ENCODE measurements at places on chromosomes 6 and 20.

DNA sequence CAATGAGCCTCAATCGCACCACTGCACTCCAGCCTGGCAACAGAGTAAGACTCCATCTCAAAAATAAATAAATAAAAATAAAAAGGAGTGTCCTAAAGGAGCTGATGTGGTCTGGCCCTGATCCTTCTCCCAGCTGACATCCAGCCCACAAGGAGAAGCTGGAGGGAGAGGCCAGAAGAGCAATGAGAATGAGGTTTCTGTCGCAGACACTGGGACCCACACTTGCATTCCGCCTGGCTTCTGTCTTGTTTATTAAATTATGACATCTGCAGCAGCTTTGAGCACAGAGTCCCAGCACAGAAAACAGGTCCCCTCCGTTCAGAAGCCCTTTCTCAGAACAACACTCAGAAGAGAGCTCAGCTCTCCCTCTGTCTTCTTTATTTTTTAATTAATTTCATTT, 10.3 kb upstream of the E2F1 start:
- no peak for DNase-seq

DNA sequence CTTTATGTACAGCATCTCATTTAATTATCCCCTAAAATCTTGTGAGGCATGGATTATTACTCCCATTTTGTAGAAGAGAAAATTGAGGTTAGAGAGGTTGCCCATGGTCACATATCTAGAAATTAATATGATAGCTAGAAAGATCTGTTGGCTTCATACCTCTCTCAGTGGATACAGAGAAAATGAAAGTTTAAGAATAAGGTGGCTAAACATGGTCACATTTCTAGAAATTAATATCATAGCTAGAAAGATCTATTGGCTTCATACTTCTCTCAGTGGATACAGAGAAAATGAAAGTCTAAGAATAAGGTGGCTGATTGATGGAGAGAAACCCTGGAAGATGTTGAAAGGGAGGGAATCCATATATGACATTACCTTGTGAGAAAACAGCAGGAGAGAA, 260.7 kb upstream of the MAN1A1 start:
- DNase-seq, result no peak

DNA sequence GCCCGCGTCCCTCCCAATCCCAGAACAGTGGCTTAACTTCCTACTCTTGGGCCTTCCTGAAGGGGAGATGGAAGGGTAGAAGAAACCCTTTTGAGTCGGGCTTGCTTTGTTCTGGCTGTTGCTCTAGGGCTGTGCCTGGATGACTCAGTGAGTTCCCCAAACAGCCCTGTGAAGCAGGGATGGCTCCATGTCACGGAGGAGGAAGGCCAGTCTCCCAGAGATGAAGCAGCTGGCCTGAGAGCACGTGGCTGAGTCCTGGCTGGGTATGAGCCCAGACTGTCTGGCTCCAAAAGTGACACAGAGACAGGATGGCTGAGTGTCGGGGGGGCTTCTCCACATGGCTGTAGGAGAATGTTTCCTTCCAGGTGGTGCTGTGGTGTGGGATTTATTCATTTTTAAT, 4.6 kb downstream of the SYTL3 start:
- no peak for DNase-seq

GRCh38 chr6:151475653-151476523, 17.9 kb upstream of the CCDC170 start:
- peak; percentile 60 for DNase-seq

GRCh38 chr6:167462514-167463312, 137.8 kb downstream of the TTLL2 start:
- DNase-seq, result no peak

DNA sequence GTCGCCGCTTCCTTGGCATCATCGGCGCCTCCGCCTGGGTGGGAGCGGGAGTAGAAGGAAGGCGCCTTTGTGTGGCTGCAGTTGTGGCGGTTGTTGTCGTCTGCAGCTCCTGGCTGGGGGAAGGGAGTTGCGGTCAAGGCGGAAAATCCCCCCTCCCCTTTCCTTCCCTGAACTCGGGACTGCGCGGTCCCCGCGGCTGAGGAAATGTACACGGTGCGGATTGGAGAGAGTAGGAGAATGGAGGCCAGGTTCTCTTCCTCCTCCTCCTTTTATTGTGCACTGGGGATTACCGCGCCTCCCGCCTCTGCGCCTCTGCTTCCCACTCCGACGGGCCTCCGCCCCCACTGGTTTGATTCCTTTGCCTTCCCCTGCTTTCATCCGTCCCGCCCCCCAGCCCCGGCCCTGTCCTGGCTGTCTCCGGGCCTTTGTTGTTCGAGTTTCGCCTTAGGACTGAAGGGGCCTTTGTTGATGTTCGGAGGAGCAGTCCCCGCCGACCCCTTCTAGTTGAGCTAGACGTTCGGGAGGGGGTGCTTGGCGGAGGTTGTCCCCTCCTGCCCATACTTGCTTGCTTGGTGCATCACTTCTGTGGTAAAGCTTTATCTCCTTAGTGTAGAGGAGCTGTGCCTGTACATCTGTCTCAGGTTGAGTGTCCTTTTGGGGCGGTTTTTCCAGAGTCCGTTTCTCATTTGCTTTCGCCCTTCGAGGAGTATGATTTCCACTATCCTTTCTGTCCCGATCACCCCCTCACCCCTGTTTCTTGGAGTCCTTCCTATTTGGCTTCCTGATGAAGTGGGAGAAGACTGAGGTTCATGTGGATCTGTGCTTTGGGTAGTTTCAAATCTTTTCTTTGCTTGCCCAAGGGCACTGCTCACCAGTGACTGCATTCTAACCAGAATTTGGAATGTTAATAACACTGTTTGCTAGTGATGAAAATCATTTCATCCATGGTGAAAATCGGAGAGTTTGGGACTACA, 764 bp downstream of the ZNF292 start:
- DNase-seq, result peak; percentile 56

DNA sequence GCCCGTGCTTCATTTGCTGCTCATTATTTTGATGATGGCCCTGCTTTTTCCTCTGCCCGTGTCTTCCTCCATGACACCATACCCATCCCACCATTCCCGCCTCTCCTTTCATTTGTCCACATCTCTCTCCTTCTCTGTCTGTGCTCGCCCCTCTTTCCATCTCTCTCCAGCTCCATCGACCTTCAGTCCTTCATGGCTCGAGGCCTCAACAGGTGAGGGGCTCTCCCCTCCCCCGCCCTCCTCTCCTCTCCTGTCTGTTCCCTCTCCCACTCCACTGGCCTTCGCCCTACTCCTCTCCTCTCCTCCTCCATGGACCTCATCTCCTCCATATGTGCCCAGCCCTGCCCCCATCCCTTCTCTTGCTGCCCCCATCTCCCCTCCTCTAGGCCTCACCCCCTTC, 12.1 kb upstream of the ZBTB9 start:
- DNase-seq, result no peak
